GM12878 (cell line): ENCODE measurements at places on chromosomes 4 and X. TPM values are rescaled to one million over a fixed set of nuclear protein-coding genes. Genes with fewer than 3 reads are reported as not detected.

PDHA1 gene
- 217 and 232 TPM in 2 replicates for total RNA-seq

FAAH2 gene
- 0.97 and 1.5 TPM in 2 replicates for total RNA-seq

ANK2 gene
- 10.2 and 13.0 TPM in 2 replicates for total RNA-seq

DCHS2 gene
- 0.03 TPM in 1 of 2 replicates, not detected in the other for total RNA-seq

PCDH10 gene
- total RNA-seq, result not detected in 2 replicates

CXCL11 gene
- total RNA-seq, result not detected in 2 replicates

FHL1 gene
- 0.45 and 0.59 TPM in 2 replicates for total RNA-seq

RHOH gene
- 64.5 and 65.7 TPM in 2 replicates for total RNA-seq

TLR7 gene
- 24.9 and 25.2 TPM in 2 replicates for total RNA-seq
